H9 (cell line): ENCODE measurements at places on chromosomes 12 and 14.
A peak's percentile ranks its signal among the peaks of the same experiment; 100 is the strongest.

DNA sequence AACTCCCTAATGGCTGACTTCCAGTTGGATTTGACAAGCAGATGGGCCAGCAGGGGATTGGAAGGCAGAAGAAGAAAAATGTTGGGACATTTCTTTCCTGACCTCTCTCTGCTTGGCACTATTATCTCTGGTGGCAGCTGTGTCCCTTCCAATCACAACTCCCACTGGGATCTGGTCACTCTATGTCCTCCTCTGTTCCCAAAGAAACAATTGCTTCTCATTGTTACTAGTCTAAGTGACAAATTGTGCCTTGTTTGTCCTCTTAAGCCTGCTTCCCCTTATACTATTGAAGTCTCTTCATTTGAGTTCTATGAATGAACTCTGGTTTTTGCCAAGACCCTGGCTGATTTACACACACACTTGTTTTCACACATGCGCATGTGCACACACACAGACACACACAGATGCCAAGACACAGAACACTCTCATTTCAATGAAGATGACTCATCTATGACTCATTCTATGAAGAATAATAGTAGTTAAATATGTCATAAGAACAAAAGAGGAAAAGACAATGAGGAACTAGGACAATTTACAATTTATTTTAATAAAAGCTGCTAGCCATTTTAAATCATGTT, 83.0 kb upstream of the FAR2 start:
- DNase-seq: no peak

- DNase-seq: no peak
Observed at GRCh38 chr12:131589966-131590365, 120.9 kb upstream of the SFSWAP start.

DNA sequence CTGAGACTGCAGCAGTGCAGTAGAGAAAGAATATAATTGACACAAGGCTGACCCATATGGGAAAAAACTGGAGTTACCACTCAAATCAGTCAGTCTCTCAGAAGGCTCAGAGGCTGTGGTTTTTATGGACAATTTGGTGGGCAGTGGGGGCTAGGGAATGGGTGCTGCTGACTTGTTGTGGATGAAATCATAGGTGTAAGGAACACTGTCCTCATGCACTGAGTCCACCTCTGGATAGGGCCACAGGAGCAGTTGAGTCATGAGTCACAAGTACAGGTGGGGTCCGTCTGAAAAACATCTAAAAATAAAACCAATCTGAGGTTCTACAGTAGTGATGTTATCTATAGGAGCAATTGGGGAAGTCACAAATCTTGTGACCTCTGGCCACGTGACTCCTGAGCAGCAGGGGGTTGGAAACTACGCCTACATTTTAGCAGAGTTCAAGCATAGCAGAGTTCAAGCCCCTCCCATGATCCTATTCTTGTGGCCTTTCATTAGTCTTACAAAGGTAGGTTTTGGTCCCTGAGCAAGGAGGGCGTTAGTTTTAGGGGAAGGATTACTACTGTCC, 18.1 kb upstream of the SGPP1 start:
- no peak for DNase-seq

DNA sequence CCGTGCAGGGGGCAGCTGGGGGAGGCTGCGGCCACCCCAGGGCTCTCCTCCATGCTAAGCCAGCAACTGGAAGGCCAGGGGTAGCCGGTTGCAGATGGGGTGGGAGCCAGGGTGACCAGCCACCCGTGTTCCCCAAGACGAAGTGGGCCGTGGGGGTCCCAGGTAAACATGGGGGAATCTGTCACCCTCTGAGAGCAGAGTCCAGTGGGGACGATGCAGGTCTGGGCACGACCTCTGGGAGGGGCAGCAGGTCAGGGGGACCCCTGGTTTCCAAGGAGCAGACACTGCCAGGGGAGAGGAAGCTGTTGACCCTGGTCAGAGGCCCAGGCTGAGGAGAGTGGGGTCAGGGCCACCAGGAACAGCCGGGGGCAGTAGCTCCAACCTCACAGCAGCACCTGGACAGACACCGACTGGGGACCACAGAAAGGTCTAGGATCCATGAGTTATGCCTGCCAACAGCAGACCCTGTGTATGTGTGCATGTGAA, 35.0 kb upstream of the FBRSL1 start:
- DNase-seq: no peak

- DNase-seq: no peak
Observed at GRCh38 chr12:21323736-21324135, 11.0 kb downstream of the SLCO1A2 start.

DNA sequence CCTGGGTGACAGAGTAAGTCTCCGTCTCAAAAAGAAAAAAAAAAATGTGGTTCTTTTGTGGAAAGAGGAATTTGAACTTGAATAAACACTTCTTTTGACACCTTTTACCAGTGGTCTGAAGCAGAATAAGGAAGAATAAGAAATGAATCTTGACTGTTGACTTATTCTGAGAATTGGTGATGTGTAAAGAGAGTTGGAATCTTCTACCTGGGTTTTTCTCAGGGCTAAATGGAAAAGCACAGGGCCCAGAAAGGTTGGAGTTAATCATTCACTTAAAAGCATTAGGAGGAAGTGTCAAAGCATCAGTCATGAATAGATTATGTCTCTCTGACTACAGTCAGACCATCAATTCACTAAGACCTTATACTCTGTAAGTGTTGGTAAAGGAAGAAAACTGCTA, 13.9 kb downstream of the PNMA1 start:
- no peak for DNase-seq

DNA sequence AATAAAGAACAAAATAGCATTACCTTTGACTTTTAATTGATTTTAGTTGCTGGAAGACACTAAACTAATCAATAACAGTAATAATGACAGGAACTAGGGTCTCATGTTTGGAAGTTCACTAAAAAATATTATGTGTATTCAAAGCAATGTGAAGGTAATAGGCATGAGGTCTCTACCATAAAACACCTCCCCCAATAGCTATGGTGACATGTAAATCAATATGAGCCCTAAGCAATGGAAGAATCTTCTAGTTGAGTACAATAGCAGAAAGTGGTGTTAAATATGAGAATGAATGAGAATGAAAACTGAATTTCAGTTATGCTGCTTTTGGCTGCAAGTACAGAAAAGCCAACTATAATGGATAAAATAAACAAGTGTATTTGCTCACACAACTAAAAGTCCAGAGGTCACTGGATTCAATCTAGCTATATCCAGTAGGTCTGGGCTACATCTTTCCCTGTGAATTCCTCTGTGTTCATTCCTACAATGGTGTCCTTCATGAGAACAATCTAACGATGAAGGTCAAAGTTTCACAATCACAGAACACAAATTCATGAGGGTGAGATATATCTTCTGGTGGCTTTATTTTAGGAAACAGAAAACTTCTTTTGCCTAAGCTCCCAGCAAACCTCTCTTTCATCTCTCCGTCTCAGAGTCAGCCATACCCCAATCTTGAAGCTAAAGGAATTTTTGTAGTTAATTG, 728.0 kb downstream of the FSCB start:
- DNase-seq: no peak

GRCh38 chr12:120483621-120484020, 12.3 kb upstream of the DYNLL1 start:
- no peak for DNase-seq

- DNase-seq: no peak
Observed at GRCh38 chr12:12720052-12720451, 2.9 kb downstream of the CDKN1B start.

GRCh38 chr12:83097643-83098342, 411.1 kb downstream of the TMTC2 start:
- DNase-seq: no peak

- peak; percentile 52 for DNase-seq
Observed at GRCh38 chr14:26276757-26277156, 321.1 kb downstream of the NOVA1 start.

DNA sequence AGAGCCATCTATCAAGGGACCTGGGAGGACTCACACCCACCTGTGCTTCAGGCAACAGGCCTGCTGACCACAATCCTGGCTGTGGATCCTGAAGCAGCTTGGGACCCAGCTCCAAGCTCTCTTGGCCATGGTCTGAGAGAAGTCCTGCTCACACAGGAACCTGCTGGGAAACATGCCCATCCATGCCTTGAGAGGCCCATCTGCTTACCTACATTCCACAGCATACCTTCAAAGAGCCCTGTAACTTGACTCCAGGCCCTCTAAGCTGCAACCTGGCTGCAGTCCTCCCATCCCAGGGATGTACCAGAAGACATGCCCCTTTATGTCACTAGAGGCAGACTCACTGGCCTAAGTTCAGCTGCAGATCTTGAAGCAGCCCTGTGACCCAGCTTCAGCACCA, 61.7 kb upstream of the AMIGO2 start:
- DNase-seq: peak; percentile 56

GRCh38 chr12:38983117-38983571, 77.8 kb upstream of the CPNE8 start:
- no peak for DNase-seq

DNA sequence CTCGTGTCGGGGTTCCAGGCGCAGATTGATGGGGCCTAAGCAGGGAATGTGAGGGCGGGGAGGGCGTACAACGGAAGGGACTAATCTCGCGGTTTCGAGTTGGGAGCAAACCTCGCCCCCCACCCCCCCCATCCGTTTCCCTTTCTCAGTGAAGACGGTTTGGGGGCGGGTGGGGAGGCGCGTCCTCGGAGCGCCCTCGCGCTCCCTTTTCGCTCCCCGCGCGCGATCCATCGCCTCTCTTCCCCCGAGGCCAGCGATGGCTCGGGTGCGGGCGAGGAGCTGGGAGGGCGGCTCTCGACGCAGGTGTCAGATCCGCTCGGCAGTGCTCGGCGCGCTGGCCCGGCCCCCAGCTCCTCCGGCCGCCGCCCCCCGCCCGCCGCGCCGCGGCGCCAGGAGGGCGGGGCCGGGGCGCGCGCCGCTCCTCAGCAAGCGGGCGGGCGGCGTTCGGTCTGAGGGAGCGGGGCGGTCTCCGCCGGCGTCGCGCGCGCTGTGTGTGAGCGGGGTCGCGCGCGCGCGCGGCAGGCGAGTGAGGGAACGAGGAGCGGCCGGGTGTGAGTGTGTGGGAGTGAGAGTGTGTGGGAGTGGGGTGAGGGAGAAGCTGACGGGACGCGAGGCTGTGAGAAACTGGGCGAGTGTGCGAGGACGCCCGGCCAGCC, at the start of gene RIMKLB:
RIMKLB (plus strand) TSS at position 516 of the 656 bp plus-strand sequence. CDS start 15,876 bp downstream, outside the sequence.
- peak; percentile 86 for DNase-seq

- no peak for DNase-seq
Observed at GRCh38 chr12:67531051-67531450, 117.5 kb upstream of the DYRK2 start.

DNA sequence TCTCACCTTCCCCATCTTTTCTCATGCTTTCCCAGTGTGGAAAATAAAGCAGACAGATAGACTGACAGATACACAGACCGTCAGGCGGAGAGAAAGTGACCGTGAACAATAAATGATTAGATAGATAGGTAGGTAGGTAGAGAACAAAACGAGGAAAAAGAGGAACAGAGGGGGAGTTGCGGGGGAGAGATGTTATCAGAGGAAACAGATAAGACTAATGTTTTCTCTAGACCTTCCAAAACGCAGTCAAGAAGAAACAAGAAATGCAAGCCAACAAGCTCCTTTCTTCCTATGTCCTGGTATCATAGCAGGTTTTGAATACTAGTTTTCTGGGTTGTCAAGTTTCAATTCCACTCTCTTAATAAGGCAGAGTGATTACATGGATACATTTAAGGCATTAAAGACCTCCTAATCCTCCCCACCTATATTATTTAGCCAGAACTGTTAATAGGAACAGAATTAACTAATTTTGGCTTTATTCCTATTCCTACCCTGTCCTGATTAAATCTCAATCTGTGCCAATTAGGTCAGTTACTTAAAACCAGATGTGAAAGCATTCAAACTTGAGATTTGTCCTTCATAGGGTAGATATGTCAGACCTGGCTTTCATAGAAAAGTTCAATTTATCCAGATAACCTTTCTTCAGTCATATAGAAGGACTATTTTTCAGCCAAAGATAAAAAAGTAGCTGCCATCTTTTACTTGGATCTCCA, 89.0 kb upstream of the PTPRR start:
- DNase-seq: no peak

- DNase-seq: peak; percentile 49
Observed at GRCh38 chr14:93984070-93984469, 7.7 kb upstream of the ASB2 start.

DNA sequence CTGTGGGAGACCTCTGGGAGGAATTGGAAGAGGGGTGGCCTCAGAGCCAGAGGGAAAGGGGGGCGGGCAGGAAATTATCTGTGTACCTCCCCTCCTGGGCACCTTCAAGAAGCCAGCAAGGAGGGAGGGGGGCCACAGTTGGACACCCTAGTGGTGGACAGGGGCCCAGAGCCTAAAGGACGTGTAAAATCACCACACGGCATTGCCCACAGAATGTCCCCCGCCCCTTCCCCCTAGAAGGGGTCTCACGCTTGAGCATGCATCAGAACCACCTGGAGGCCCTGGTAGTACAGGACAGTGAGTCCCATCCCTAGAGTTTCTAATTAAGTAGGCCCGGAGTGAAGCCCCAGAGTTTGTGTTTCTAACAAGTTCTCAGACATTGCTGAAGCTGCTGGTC, 8.2 kb downstream of the ENDOU start:
- DNase-seq: no peak

DNA sequence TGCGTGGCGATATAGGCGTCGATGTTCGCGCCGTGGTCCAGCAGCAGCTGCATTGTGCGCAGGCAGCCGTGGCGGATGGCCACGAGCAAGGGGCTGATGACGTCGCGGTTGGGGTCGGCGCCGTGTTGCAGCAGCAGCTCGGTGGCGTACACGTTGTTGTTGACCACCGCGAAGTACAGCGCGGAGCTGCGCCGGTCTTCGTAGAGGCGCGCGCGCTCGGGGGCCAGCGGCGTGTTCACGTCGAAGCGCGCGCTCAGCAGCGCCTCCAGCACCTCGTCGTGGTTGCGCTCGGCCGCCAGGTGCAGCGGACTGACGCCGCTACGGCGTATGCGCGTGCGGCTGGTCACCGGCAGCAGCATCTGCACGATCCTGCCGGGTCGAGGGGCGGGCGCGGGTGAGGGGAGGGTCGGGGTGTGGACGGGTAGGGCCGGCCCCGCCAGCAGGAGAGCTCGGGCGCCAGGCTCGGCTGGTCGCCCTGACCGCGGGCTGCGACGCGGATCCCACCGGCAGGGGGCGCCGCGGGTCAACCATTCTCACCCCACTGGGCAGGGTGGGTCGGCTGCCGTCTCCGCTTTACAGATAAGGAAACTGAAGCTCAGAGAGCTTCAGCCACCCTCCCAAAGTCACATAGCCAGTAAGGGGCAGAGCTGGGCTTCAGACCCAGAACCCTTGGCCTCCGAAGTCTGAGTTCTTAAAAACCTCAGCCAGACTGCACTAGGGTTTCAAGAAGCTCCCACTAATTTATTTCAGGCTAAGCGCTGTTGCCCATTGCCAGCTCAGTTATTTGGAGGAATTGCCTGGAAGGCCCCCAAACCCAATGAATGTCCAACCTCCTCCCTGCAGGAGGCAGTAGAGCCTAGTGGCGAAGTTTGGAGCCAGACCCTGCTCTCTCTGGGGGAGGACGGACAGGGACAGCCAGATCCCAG, 12.4 kb downstream of the FAM181A start:
- peak; percentile 93 for DNase-seq

GRCh38 chr14:42000450-42000849, 393.8 kb downstream of the LRFN5 start:
- no peak for DNase-seq

GRCh38 chr12:88450136-88450535, 130.1 kb downstream of the KITLG start:
- no peak for DNase-seq

GRCh38 chr12:120095736-120096135, 20.8 kb downstream of the RAB35 start:
- no peak for DNase-seq

GRCh38 chr12:120959111-120959878, 19.0 kb upstream of the HNF1A start:
- DNase-seq: no peak

GRCh38 chr14:77302926-77303325, 17.8 kb downstream of the POMT2 start:
- no peak for DNase-seq

GRCh38 chr12:12527820-12528296, 34.8 kb downstream of the DUSP16 start:
- DNase-seq: peak; percentile 43
